Left ventricle myocardium inferior (tissue), 1 donor: ENCODE measurements at places on chromosomes 13 and 19.

DNA sequence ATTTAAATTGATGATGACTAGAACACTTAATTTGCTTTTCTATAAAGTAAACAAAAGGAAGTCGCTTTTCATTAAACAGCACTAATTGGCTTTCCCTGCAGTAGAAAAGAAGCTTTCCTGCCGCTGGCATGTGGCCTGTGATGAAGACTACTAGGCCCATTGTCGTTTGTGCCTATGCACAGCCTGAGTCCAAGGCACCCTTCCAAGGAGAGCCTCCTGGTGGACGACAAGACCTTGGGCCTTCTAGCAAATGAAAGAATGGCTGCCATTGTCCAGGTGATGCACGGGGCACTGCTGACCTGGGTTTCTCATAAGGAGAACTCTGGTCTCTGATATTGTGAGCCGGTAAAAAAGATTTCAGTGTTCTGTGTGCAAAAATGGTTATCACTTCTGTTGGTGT, 233.0 kb downstream of the COL4A1 start:
- no peak overlapping the region for H3K27ac ChIP-seq
- no peaks in the 10 kb centered on the region for H3K36me3 ChIP-seq
- H3K27me3 ChIP-seq = no peaks in the 10 kb centered on the region
- H3K4me3 ChIP-seq = no peak overlapping the region
- H3K4me1 ChIP-seq = no peaks in the 10 kb centered on the region

- no peak overlapping the region for H3K4me3 ChIP-seq
- H3K27me3 ChIP-seq = no peaks in the 10 kb centered on the region
- H3K27ac ChIP-seq = no peak overlapping the region
- H3K36me3 ChIP-seq = peaks cover 52% of the 10 kb centered on the region
Measured at GRCh38 chr13:75308222-75308621, 173.7 kb downstream of the TBC1D4 start.

- peaks cover 83% of the 10 kb centered on the region for H3K4me1 ChIP-seq
- no peak overlapping the region for H3K4me3 ChIP-seq
- DNase-seq = no peak
- no peaks in the 10 kb centered on the region for H3K27me3 ChIP-seq
- H3K36me3 ChIP-seq = no peaks in the 10 kb centered on the region
Measured at GRCh38 chr13:32115066-32115465, 83.5 kb downstream of the FRY start.

GRCh38 chr19:35775298-35776101, at the start of gene ARHGAP33:
ARHGAP33 (plus strand) TSS chr19:35775564; CDS start chr19:35775659, 95 bp downstream.
- peak within 1 kb of the TSS; percentile 94 for H3K4me3 ChIP-seq
- peak; percentile 100 for DNase-seq
- peaks cover 21% of the 10 kb centered on the region for H3K4me1 ChIP-seq

DNA sequence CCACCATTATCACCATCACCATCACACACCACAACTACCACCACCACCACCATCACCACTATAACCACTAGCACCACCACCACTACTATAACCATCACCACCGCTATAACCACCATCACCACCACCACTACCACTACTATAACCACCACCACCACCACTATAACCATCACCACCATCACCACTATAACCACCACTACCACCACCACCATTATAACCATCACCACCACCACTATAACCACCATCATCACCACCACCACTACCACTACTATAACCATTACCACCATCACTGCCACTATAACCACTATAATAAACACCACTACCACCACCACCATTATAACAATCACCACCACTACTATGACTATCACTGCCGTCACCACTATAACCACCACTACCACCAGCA, 173.2 kb downstream of the DCLK1 start:
- DNase-seq = no peak
- peaks cover 39% of the 10 kb centered on the region for H3K4me1 ChIP-seq
- no peaks in the 10 kb centered on the region for H3K36me3 ChIP-seq
- peak overlapping the region; percentile 56 for H3K27ac ChIP-seq

DNA sequence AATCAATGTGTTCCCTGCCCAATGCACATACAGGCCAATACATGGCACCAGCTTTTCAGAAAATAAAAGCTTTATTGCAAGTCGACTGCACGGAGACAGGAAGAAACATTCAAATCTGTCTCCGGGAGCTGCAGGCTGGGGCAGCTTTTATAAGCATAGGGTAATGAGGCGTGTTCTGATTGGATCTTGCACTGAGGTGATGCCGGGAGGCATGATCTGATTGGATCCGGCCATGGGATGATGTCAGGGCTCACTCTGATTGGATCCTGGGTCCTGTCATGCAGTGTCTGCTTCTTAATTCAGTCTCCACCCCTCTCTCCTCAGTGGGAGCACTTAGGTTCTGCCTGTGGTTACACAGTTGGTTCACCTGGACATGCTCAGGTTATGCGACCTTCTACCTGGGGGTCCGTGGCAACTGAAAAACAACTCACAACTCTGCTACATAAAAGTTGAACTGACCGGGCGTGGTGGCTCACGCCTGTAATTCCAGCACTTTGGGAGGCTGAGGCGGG, 11.8 kb upstream of the FBN3 start:
- H3K4me3 ChIP-seq = no peak overlapping the region
- no peaks in the 10 kb centered on the region for H3K27me3 ChIP-seq
- H3K36me3 ChIP-seq = no peaks in the 10 kb centered on the region
- H3K27ac ChIP-seq = no peak overlapping the region
- peaks cover 3% of the 10 kb centered on the region for H3K4me1 ChIP-seq

GRCh38 chr13:93861818-93862217, 617.7 kb downstream of the DCT start:
- H3K27ac ChIP-seq = no peak overlapping the region
- DNase-seq = no peak
- H3K4me3 ChIP-seq = no peak overlapping the region
- no peaks in the 10 kb centered on the region for H3K4me1 ChIP-seq
- no peaks in the 10 kb centered on the region for H3K36me3 ChIP-seq

DNA sequence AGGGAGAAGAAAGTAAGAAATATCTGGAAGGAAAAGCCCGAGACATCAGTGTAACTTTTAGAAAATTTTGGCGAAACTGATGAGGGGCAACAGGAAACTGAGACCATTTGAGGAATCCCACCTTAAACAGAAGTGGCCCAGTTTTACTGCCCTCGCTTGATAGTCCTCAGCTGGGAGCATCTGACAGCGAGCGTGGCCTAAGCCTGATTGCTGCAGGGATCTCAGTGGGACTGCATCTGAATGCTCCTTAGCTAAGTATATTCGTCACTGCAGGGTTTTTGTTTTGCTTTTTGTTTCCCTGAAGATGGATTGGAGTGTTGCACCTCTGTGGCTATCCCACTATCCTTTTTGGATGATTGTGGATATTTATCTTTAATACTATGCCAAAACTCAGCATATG, 262.7 kb upstream of the KLHL1 start:
- no peak overlapping the region for H3K27ac ChIP-seq
- H3K4me1 ChIP-seq = no peaks in the 10 kb centered on the region
- no peaks in the 10 kb centered on the region for H3K36me3 ChIP-seq
- no peak overlapping the region for H3K4me3 ChIP-seq

DNA sequence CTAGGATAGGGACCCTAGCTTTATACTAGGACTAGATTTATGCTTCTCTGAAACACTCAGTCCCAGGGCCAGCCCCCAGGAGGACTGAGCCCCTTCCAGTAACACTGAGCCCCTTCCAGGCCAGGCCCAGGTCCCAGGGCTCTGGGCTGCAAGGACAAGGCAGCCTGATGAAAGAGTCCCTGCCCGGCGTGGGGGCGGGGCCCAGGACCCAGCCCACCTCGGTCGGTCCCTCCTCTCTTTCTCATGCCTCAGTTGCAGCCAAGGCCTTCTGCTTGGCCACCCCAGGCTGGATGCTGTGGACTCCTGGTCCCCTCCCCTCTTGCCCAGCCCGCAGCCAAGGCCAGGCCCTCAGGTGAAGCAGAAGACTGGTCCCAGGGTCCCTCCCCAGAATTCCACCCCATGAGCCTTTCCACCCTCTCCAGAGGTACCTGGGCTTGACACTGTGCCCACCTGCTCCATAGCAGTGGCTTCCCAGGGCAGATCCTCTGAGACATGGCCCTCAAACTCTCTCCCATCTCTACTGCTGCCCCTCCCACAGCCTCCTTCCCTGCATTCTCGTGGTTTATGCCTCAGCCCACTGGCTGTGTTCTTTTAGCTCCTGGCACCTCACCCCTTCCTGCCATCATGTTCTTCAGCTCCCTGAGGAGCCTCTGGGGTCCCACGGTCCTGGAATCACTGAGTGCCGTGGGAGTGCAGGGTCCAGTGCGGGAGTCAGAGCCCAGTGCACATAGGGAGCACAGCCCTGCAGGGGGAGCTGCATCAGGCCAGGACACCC, 53.6 kb upstream of the C1QTNF9B start:
- no peak overlapping the region for H3K4me3 ChIP-seq
- peaks cover 24% of the 10 kb centered on the region for H3K27me3 ChIP-seq
- DNase-seq = no peak

DNA sequence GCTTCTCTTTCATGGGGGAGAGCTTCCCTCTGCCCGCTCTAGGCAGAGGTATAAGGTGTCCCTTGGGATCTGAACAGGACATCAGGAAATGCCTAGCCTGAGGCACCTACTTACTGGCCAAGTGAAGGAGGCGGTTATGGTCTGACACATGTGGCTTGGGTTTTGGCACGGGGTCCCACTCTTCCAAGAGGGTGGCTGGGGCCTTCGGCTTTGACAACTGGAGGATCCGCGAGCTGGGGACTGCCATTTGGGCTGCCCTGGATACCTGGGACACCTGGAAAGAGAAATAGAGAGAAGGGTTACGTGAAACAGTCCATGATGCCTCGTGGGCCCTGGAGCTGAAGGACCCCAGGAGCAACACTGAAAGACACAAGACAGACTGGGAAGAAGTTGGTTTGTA, 22.4 kb upstream of the MIER2 start:
- H3K4me3 ChIP-seq = no peak overlapping the region
- no peaks in the 10 kb centered on the region for H3K36me3 ChIP-seq
- DNase-seq = no peak
- peaks cover 81% of the 10 kb centered on the region for H3K27me3 ChIP-seq
- H3K27ac ChIP-seq = no peak overlapping the region
- H3K4me1 ChIP-seq = peaks cover 6% of the 10 kb centered on the region

DNA sequence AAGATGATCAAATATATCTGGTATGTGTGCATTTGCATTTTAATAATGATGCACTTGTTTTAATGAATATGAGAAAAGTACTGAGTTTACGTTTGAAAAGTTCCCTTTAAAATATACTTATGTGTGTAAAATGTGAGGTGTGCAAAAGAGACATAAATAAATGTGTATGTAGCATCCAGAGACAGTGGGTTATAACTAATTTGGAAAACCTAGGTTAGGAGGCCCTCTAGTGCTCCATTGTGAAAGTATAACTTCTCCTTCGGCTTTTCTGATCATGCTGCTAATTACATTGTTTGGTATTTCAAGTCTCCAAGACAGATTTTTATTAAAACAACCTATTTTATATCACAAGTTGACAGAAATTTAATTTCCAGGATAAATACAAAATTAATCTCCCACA, 30.1 kb downstream of the SCEL start:
- DNase-seq = no peak
- H3K27me3 ChIP-seq = peaks cover 25% of the 10 kb centered on the region
- no peaks in the 10 kb centered on the region for H3K4me1 ChIP-seq
- no peaks in the 10 kb centered on the region for H3K36me3 ChIP-seq
- no peak overlapping the region for H3K27ac ChIP-seq

DNA sequence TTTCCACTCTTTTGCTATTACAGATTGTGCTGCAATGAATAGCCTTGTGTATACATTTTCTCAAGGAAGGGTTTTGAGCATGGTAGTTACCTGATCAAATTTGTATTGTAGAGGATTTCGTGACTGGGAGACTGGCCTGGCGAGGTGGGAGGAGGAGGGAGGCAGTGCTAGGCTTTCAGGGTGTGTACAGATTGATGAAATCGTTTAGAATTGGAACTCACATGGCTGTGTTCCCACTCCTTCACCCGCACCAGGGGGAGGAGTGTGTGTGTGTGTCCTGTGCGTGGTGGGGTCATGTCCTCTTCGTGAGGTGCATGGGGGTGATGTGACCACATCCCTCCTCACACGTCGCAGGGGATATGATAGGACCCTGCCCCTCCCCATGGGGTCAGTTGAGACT, 8.3 kb downstream of the PGLYRP1 start:
- peaks cover 58% of the 10 kb centered on the region for H3K27me3 ChIP-seq
- peak overlapping the region; percentile 75 for H3K4me3 ChIP-seq
- no peak for DNase-seq
- no peak overlapping the region for H3K27ac ChIP-seq

GRCh38 chr19:5002143-5002542, 33.2 kb downstream of the KDM4B start:
- H3K4me3 ChIP-seq = no peak overlapping the region
- no peaks in the 10 kb centered on the region for H3K27me3 ChIP-seq
- DNase-seq = no peak
- H3K27ac ChIP-seq = no peak overlapping the region
- peaks cover 11% of the 10 kb centered on the region for H3K36me3 ChIP-seq

DNA sequence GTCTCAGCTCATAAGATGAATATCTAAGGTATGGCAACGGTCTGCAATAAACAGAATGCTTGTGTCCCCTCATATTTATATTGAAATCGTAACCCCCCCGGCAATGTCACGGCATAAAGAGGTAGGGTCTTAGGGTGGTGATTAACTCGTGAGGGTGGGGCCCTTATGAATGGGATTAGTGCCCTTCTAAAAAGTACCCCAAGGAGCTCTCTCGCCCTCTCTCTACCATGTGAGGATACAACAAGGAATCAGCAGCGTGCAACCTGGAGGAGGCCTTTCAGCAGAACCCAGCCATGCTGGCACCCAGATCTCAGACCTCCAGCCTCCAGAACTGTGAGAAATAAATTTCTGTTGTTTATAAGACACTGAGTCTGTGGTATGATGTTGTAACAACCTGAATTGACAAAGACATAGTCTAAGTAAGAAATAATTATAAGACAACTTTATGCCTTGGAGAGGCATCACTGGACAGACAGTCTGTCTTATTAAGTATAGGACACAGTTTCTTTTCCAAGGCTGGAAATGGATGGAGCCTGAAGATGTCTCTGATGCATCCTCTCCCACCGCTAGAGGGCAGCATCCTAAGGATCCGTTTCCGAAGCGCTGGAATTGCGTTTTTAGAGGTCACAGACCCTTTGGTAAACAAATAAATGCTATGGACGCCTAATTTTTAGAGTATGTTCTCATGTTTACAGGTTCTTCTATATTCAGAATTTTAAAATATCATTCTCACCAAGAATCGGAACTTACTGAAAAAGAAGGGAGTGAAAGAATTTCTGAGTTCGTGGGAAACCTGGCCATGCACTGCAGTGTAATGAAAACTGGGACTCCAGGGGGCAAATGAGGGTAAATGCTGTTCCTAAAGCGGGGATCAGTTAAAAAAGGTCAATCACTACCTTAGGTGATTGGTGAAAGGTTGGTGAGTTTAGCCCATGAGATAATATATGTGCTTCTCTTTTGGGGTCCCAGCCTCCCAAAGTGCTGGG, 13.3 kb upstream of the LEUTX start:
- peaks cover 39% of the 10 kb centered on the region for H3K27me3 ChIP-seq
- H3K36me3 ChIP-seq = no peaks in the 10 kb centered on the region
- H3K4me1 ChIP-seq = no peaks in the 10 kb centered on the region
- no peak overlapping the region for H3K4me3 ChIP-seq
- no peak overlapping the region for H3K27ac ChIP-seq
- no peak for DNase-seq

- H3K4me3 ChIP-seq = no peak overlapping the region
- H3K4me1 ChIP-seq = peaks cover 10% of the 10 kb centered on the region
- H3K36me3 ChIP-seq = no peaks in the 10 kb centered on the region
- H3K27me3 ChIP-seq = peaks cover 3% of the 10 kb centered on the region
- no peak overlapping the region for H3K27ac ChIP-seq
Measured at GRCh38 chr19:4896372-4896771, 6.3 kb downstream of the ARRDC5 start.

GRCh38 chr13:23695711-23696464, 125.7 kb downstream of the TNFRSF19 start:
- H3K27ac ChIP-seq = peak overlapping the region; percentile 66
- peaks cover 26% of the 10 kb centered on the region for H3K4me1 ChIP-seq
- no peaks in the 10 kb centered on the region for H3K36me3 ChIP-seq
- peak; percentile 58 for DNase-seq
